HuH-7 (cell line): ENCODE measurements at places on chromosomes 5 and 9.

- DNase-seq: no peak
Measured at GRCh38 chr9:112041536-112042243, 133.4 kb downstream of the SUSD1 start.

- DNase-seq: no peak
Measured at GRCh38 chr5:17412760-17413671, 85.0 kb upstream of the TAF11L2 start.

- no peak for DNase-seq
Measured at GRCh38 chr5:60209146-60209840, 315.8 kb upstream of the PDE4D start.

- DNase-seq: no peak
Measured at GRCh38 chr5:138438724-138439476, at the start of gene REEP2. TSS of gene REEP2 (plus strand) at chr5:138439057. CDS start at chr5:138439209, 152 bp downstream.

DNA sequence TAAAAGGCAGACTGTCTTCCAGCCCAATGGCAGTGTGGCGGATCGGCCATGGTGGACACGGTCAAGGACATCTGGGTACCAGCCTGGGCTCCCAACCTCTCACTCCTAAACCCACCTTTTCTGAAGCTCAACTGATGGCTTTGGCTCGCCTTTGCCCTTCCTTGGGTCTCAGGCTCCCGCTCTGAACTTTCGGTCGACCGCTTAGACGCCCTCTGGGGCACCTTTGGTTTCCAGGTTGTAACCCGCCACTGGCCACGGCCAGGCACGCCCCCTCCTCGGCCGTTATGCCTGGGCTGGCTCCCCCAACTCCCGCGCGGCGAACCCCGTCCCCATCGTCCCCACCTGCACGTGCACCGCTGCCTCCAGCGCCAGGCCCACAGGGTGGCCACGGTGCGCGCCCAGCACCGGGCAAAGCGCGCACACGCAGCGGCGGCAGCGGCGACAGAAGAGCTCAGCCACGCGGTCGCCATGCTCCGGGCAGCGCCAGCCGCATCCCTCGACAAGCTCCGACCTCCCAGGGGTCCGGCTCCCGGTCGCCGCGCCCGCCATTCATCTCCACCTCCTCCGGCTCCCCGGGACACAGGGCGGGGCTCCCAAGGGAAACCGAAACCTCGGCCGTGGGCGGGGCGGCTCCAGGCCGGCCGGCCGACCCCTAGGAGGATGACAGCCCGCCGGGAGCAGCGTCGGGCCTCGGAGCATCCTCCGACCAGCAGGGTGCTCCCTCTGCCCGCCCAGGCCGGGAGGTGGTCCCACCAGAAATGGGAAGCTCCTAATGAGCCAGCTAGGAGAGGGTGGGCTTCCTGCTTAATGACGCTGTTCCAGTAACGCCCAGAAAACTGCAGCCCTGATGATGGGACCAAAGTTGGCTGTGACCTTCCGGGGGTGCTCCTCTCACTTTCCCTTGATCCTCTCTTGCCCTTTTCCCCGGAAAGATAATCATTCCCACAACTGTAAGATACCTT is at the start of gene TRIM14:
TSS of gene TRIM14 (minus strand) at position 583 of the 962 bp plus-strand sequence. CDS start at position 549, 34 bp downstream.
- DNase-seq: peak; percentile 91

DNA sequence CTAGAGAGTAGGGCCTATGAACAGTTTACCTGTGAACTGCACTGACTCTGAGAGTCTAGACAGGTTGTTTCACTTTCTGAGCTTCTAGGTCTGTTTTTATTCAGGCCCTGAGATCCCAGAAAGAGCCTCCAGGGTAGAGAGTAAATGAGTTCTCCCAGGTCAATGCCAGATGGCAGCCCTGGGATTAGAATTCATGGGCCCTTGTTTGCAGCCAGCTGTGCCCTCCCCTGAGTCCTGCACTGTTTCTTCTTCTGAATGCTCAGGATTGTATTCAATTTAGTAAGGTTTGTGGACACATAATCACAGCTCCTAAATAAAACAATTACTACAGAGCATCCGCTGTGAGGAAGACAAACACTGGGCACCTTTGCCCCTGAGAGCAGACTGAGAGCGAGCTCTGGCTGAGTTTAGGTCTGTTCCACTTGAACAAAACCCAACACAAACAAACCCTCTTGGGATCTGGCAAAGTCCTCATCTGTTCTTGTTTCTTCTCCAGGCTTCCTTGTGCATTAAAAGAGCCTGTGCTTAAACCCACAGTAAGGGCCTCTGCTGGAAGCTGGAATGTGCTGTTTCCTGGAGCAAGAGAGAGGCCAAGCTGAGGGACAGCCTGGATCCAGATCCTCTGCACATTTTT is 29.9 kb downstream of the FAM219A start:
- DNase-seq: no peak

DNA sequence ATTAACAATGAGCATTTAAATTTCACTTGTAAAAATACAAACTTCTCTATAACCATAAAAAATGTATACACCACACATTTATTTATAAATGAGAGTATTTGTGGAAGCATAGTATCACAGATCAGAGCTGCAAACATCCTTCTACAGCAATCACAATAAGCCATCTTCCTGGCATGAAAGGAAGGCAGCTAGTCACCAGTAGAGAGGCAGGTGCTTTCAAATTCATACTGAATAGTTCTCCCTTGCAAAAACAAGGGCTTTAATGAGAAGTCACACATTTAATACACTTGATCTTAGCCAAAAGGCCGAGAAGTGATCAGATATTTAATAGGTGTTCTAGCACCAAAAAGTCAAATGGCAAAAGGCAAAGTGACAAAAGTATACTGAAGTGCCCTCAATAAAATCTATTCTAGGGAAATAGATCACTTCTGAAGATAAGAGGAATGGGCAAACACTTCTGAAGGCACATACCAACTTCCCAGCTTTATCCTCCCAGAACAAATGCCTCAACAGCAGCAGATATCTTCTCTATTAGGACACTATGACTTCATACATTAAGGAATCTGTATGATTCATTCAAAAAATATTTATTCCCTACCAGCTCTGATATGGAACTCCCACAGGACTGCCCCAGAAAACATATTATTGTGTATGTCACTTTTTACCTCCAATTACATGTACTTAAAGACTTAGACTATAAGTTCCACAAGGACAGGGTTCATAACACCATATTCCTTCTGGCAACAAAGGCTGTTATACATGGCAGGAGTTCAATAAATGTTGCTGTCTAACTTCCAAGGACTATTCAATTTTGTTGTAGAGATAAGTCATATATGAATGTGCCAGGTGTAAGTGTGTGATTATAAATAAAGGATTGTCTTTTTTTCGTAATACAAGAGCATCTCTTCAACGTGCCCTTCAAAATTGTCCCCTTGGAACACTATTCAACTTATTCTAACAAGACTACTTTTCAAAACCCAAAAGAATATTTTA is 31.7 kb downstream of the MAPKAP1 start:
- DNase-seq: no peak

- DNase-seq: no peak
Measured at GRCh38 chr9:116789081-116789480, 102.0 kb downstream of the TRIM32 start.

GRCh38 chr5:137761566-137761965 is 7.4 kb upstream of the HNRNPA0 start:
- DNase-seq: no peak
